COR-L47 (cell line): ENCODE measurements at places on chromosomes 5 and 9.

DNA sequence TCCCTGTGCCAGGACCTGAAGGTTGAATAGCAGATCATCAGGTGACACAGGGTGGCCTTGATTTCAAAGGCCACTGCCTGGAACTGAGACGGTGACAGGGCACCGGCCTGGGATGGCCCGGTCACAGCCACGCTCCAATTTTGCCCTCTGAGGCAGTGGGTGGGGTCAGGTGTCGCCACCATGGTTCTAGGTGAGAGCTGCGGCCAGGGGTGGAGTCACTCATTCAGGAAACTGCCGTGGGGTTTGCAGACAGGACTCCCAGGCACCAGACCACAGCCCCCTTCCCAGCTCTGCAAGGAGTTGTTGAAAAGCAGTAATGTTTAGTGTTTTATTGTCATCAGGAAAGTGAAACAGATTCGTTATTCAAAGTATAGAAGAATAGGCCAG is 17.3 kb upstream of the RNU6ATAC start:
- no peak for DNase-seq

DNA sequence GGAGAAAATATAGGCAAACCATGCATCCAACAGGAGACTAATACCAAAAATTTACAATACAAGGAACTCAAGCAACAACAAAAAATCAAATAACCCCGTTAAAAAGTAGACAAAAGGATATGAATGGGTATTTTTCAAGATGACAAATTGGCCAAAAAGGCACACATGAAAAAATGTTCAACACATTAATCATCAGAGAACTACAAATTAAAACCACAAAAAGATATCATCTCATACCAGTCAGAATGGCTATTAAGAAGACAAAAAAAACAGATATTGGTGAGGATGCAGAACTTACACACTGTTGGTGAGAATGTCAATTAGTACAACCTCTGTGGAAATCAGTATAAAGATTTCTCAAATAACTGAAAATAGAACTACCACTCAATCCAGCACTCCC is 35.0 kb downstream of the TEX10 start:
- no peak for DNase-seq

GRCh38 chr9:99062549-99062948 is 42.4 kb upstream of the TGFBR1 start:
- DNase-seq = no peak

GRCh38 chr5:138998521-138998920 is 123.4 kb upstream of the LRRTM2 start:
- no peak for DNase-seq

DNA sequence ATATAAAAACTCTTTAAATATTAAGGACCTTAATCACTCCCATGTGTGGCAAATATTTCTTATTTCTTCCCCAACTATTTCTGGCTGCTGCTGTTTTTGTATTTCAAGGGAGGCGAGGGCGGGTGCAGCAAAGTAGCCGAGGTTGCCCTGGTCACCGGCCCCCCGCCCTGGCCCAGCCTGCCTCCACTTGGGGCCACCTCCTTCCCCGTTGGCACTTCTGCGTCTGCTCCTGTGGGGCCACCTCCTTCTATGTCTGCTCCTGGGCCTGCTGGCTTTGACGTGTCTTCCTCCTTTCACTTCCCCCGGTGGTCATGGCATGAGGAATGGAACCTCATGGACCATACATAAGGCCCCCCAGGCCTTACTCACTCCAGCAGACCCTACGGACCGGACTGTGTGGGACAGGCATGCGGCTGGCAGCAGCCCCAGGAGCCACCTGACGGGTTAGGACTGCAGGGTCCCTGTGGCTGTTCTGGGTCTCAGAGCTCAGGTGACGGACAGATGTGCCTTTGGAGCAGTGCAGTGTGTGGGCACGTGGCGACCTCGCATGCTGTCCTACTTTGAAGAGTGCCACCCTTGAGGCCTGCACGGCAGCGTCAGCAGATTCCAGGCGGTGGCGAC is 5.8 kb upstream of the ENTPD8 start:
- DNase-seq = no peak

DNA sequence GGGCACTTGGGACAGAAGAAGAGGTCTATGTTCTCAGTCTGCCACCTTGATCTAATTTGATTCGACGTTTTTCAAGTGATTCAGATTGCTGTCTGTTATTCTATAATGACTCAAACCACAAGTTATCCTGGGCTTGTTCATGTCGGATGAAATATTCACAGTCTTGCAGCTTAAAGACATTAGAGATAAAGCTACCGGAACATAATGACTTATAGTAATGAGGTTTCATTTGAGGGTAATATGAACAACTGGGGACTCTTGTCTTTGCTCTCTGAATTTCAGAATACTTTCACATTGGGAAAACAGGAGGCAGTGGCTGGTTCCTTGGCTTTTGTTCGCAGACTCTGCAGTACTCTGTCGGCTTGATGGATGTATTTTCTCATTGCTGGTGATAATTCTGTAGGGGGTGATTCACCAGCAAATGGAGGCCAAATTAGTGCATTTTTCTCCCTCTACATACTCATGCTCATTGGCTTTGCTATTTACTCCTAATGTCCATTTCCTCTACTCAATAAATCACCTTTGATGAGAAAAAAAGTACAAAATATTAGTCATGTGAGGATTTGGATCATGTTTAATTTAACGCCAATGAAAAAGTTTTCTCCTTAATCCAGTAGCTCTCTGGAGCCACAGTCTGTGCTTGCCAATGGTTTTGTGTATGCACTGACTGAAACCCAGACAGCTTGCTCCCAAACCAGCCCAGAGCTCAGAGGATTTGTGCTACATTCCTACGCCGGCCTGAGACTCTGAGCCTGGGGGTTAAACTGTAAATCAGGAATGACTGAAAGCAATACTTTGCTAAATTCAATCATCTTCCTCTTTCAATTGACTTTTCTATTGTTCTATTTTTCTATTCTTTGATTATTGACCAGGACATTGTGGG is 154.7 kb upstream of the ANKH start:
- no peak for DNase-seq

DNA sequence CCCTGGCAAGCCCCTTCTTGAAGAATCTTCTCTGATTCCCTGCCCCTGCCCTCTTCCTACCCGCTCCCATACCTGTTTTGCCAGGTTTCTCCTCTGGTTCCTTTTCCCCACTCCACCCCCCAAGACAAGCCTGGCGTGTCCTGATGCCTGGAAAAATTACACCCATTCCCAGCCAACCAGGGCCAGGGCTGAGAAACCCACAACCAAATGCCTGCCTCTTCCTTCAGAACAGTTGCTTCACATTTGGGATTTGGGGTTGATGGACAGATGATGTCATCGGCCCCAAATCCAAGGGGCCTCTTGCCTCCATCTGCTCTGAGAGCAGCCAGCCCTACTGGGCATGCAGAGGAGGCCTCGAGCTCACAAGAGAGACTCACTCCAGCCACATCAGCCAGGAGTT is 8.8 kb upstream of the NEK6 start:
- no peak for DNase-seq

DNA sequence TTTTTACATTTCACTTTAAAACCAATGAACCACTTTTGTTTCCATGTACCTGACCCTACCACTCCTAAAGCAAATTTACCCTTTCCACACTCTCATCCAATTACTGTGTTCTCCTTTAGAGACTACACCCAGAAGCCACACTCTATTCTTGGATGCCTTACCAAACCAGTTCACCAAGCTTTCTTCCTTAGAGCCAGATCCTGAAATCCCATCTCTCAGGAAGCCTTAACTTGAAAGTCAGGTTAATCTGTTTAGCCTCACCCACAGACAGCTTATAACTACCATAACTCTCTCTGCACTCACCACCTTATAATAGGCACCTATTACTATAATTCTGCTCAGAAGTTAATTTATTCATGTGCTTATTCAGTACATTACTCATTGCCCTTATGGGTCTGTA is 4.3 kb downstream of the CSNK1A1 start:
- no peak for DNase-seq

DNA sequence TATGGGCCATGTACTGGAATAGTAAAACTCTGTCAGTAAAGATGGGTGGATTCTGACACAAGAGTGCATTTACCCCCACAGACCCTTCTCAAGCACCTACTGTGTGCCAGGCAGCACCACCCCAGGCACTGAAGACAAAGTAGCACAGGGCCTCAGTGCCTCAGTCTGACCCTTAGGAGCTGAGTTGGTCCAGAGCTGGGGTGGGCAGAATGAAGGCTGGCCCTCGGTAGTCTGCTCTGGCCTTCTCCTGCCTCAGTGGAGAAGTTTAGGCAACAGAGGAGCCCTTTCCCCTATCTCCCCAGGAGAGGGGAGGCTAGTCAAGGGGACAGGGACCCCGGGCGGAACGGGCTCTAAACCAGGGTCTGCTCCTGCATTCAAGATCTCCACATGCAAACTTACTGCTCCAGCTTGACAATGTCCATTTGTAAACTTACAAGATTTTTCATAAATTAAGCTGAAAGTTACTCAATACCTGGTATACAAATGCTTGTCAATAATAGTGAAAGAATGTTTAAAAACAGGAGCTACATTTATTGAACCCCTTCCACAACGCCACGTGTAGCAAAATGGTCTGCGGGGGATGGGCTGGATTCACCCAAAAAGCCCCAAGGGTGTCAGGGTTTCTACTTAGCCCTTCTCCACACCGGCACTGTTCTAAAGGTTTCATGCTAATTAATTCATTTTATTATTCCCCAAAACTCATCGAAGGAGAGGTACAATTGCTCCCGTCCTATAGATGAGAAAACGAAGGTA is 1.5 kb downstream of the VDAC1 start:
- DNase-seq = no peak
